Activated T-helper 1 cell treated with Interleukin-2 at 50 U/mL for 16 hours (primary cell): ENCODE measurements at places on chromosomes 4 and X.

GRCh38 chr4:57442831-57443291 is 332.7 kb upstream of the IGFBP7 start:
- DNase-seq: no peak

- no peak for DNase-seq
These were observed 53.9 kb upstream of the HEPH start for GRCh38 chrX:66110112-66110511.

- DNase-seq: no peak
These were observed 722 bp downstream of the SLC10A7 start for GRCh38 chr4:146520896-146521540.

- DNase-seq: no peak
These were observed 137.8 kb downstream of the SCFD2 start for GRCh38 chr4:53228036-53228435.

GRCh38 chr4:8727131-8727530 is 134.6 kb downstream of the CPZ start:
- DNase-seq: no peak

- DNase-seq: no peak
These were observed 62.1 kb downstream of the USO1 start for GRCh38 chr4:75786526-75786925.

DNA sequence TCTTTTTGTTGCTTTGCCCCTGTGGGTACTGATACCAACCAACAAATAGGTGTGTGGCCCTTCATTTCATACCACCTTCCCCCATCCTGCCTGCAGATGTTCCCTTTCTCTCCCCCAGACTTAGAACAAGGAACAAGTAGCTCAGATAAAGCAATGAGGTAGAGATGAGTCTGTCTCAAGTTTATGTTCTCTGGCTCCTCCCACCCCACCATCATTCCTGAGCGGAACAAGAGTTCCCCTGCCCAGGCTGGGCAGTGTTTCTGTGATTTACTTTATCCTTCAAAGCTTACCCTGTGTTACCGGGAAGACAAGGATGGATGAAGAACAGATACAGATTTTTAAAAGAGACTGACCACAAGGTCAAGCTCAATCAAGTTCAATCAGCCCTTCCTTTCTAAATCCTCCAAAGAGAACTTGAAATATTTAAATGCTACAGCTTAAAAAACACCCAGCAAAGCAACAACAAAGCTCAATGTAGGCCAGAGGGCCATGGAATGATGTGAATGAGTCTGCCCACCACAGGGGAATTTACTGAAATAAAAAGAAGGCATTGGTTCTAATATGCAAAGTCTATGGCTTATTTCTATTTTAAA is 80.1 kb upstream of the UCP1 start:
- DNase-seq: no peak

DNA sequence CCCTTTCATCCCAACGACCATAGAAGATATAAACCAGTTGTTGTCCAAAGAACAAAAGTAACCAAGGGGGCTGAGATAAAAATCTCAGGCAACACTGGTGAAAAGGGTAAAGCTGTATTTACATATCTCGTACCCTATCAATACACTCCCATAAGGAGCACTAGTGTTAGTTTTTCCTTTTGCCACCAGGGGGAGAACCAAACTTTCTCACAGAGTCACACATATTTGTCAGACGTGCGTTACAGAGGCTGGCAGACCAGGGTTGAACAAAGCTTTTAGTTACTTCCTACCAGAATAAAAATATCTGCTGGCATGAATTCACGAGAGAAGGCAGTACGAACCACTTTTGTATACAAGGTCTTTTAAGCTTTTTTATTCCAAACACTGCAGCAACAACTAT is 88.3 kb downstream of the AMELX start:
- no peak for DNase-seq

- DNase-seq: no peak
These were observed 1.4 kb upstream of the RPS6KA3 start for GRCh38 chrX:20267931-20268701.

DNA sequence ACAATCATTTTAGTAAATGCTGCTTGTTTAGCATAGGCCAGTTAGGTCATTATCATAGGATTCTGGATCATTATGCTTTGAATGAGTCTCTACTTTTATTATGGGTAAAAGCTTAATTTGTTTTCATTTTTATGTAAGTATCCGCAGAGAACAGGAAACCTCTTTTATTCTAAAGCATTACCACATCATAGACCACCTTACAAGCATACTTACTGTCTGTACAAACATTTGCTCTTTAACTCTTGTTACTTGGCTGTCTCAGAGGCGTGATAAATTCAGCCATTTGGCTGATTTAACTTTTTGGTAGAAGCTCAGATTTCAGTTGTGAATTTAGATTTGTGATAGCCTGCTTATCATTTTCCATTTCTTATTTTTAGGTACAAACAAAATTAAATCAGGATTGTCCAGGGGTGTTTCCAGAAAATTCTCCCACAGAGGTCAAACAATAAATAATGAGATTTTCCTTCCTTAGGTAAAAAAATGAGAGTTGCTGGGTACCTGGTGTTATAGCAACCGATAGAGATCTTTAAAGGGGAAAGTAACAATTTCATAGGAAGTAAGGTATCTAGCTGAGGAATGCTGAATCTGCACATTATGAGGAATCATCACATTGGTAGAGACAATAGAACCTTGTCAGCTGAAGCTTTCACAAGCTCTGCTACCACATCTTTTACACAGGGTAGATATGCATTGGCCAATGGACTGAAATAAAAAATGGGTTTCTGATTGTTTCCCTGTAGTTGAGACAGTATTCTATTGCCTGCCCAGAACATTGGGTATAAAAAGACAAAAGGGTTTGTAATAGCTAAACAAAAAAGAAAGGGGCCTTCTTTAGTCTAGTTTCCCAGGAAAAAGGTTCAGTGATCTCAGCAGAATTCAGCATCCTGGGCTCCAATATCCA is 62.5 kb downstream of the NDNF start:
- DNase-seq: no peak

DNA sequence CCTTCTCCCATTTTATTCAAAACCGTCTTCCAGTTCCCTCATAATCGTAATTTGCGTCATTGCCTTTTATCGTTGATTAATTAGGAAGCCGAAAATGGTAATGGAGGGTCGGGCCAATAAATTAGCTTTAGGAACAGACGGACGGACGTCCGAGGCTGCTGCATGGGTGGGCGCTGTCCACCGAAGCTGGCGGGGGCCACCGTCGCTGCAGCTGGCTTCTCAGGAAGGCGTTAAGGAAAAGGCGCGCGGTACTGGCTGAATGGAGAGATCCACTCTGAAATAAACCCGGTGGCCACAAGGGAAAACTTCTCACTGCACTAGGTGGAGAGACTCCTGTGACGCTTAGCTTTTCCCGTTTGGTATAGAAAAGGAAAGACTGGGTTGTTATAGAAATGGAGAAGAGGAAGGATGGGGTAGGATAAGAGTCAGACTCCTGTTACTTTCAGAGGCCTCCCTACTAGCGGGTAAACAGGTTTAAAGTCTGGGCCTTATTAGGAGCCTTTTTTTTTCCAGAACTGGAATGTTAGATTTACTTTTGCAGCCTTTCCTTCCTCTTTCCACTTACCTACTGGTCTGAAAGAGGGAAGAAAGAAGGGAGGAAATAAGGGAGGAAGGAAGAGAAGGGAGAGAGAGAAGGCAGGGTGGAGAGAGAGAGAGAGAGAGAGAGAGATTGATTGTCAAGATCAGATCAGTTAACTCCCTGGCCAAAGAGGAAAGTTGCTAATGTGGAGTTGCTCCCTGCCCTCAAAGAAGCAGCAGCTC is 11.3 kb upstream of the PRDM8 start:
- DNase-seq: no peak

DNA sequence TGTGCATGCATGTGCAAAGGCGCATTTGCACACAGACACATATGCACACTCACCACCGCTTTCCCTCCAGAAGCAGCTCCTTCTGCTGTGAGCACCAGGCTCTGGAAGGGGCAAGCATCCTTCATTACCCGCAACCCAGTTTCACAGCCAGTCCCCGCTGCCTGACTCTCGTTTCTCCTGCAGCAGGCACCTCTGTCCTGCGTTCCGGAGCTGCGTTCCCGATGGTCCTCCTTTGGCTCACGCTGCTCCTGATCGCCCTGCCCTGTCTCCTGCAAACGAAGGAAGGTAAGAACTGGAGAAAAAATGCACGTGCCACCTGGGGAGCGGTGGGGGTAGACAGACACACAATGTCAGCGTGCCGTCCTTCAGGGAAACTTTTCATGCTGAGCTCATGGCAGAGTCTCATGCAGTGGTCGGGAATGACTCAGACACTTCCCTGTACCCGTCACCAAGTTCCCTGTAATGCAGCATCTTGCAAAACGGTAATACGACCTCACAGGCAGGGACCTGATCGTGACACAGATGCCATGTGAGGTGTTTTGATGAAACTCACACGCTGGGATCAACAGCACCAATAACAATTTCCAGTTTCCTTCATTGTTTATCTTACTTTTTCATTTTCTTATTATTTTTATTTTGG is 5.1 kb downstream of the IL3RA start:
- no peak for DNase-seq

- DNase-seq: no peak
These were observed 14.7 kb upstream of the EPGN start for GRCh38 chr4:74293558-74293957.

GRCh38 chr4:31370866-31371465 is 650.8 kb downstream of the PCDH7 start:
- DNase-seq: no peak

DNA sequence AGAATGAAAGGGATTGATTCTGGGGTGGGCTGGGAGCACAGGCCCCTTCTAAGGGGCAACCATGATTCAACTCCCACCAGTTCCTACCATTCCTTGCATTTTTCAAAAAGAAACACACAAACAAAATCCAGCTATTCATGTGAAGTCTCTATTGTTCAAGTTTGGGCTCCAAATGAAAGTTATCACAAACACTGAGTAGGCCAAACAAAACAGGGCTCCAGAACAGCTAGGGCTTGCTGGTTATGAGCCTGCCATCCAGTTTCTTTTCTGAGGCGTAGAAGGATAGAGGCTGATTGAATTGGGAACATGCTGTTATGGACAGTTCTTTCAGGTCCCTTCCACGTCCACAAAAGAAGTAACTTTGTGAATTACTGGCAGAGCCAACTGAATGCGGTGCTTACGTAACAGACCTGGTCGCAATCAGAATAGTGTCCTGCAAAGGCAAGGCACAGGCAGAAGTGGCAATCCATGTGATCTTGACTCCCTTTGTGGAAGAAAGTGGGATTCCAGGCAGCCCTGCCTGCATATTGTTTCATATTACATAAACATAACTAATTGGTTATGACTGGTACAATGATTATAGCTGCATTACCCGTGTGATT is 244.5 kb downstream of the SCFD2 start:
- DNase-seq: no peak
